ENCODE measurements at places on chromosomes 7 and 10. TPM values are rescaled to one million over a fixed set of nuclear protein-coding genes. Genes with fewer than 3 reads are reported as not detected.

- no peak for DNase-seq
Observed at GRCh38 chr7:83060218-83060617, 102.5 kb downstream of the PCLO start.

- DNase-seq = no peak
Observed at GRCh38 chr7:85634951-85635350, 448.1 kb upstream of the SEMA3D start.

DNA sequence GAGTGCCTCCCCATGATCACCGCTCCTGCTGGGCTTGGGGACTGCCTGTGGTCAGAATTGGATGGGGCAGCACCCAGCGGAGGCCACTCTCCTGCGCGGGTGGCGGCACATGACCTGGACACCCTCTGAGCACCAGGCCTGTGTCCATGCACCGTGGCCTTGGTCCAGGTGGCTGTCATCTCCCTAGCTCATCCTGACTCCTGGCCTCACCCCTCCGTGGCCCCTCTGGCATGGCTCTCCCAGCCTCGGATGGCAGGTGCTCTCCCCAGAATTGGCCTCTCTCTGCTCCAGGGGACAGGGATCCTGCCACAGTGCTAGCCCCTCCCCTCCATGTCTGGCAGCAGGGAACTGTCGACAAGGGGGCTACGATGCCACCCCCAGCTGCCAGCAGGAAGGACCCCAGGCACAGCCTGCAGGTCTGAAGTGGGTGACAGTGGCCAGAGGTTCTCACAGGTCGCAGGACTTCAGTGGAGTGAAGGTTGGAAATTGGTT is 37.2 kb upstream of the BTBD16 start:
- no peak for DNase-seq

DNA sequence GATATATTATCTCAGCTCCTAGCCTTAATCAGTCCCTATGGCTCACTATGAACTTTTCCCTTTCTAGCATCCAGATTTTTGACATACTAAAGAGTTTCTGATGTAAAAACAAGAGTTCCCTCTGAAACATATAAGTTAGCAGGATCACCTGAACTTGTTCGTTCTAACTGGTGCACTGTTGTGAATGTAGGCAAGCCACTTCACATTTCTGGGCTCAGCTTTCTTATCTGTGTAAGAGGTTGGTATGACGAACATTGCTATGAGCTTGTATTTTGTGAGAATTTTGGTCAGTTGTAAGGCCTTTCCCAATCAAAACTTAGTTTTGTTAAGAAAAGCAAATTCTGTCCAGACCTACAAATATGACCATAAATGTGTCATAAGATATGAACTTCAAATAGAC is 46.1 kb downstream of the MAGI2 start:
- peak; percentile 8 for DNase-seq

DNA sequence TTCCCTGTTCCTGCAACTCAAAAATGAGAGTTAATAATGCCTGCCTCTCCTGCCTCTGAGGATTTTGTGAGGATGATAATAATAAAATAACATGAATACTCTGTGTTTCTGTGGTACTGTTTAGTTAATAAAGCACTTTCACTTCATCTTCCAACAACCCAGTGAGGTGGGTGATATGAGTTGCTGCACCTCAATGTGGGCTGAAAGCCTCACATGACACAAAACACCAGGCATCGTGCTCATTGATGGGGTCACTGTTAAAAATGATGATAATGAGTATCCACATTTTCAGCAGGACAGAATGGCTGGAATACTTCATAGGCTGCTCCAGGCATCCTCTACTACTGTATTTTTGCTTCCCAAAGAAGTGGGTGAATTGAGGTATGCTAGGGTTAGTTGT is 222.8 kb upstream of the NRP1 start:
- no peak for DNase-seq

DNA sequence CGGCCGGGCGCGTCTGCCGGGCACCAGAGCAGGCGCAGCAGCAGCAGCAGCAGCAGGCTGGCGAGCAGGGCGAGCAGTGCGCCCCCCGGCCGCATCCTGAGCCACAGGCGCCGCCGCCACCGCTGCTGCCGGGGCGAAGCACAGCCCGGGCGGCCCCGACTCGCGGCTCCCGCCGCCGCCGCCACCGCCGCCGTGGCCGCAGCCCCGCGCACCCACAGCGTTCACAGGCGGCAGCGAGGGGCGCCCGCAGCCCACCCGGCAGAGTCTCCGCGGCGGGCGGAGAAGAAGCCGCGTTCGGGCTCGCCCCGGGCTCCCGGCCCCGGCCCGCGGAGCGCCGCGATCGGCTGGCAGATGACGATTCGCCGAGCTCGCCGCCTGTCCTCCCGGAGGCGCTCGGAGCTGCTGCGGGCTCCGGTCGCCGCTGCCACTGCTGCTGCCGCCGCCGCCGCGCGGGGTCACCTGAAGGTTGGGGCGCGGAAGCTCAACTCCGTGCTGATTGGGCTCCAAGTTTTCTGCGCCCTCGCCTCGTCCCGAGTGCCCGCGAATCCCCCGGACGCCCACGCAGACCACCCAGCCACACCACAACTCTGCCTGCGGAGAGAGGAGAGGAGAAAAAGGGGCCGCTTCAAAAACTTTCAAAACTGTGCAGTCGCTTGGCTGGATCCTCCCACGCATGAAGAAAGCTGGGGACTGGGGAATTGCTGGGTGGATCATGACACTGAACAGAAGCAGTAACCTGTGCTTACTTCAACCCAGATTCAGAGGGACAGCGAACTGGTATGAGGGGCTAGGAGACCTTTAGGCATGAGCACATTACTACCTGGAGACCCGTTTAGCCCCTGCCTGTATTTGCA is at the start of gene ST8SIA6:
TSS of gene ST8SIA6 (minus strand) at position 435 of the 854 bp plus-strand sequence. CDS start at position 95, 340 bp downstream.
- DNase-seq = peak; percentile 98

DNA sequence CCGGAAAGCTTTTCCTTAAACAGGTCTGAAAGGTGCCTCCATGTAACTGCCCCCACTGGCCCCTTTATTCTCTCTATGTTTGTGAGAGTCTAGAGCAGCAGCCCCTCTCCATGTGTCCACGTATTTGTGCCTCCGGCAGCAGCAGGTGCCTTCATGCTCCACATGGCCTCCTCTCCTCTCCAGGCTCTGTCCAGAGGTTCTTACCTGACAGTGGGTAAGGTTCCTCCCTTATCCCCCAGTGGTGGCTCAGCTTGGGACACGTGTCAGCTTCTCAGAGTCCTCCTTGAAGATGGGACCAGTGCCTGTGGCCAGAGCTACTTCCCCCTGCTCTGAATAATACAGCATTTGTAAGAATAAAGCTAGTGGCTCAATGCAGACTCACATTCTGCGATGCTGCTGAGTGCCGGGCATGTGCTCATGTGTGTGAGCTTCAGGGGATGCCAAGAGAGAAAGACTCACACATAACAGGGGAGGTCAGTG is 7.9 kb downstream of the CALML3 start:
- peak; percentile 83 for DNase-seq

DNA sequence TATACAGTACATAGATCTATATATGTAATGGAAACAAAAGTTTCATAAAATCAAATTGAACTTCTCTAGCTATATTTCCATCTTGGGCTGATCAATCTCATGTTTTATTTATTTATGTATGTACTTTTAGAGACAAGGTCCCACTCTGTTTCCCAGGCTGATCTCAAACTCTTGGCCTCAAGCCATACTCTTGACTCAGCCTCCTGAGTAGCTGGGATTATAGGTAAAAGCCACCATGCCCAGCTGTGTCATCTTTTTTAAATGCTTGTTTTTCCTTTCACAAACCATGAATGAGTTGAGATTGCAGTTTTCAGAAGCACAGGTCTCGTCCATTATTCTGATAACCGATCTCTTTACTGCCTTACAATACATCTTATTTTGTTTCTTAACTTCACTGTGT is 400.9 kb downstream of the KCNMA1 start:
- DNase-seq = peak; percentile 14

DNA sequence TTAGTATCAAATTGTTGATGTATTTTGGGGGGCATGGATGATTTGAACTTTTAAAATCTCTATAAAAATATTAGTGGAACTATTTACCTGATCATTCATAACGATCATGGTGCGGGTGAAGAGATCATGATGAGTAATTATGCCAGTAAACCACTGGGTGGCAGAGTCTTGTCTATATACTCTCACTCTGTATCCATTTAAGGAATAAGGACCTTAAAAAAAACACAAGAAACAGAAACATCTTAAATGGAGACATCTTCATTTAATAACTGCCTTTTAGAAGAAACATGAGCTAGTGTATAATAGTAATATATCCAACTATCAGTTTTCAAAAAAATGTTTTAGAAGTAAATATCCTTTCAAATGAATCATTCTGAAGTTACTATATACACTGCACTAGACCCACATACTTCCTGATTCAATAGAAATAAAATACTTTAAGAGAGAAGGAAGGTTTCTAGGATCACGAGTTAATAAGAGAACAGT is 84.0 kb downstream of the NRBF2 start:
- no peak for DNase-seq

- DNase-seq = no peak
Observed at GRCh38 chr7:37957221-37957970, 37.0 kb downstream of the EPDR1 start.

- peak; percentile 81 for DNase-seq
Observed at GRCh38 chr7:13794581-13794980, 194.9 kb downstream of the ETV1 start.

DNA sequence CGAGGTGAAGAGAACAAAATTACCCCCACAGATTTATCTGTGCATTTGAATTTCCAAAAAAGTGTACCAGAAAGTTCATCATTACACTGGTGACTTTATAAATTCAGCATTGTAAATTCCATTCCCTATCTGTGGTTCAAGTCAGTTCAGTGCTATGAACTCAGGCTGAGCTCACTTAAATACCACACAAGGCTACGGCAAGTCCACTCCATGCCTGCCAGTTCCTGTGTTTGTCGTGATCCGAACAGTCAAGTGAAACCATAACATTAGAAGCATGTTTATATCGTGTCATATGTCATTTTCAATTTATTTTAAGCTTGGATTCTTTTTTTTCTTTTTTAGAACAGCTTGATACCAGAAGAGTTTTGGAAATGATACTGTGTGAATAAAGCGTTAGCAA is 14.8 kb downstream of the MBL2 start:
- DNase-seq = no peak

DNA sequence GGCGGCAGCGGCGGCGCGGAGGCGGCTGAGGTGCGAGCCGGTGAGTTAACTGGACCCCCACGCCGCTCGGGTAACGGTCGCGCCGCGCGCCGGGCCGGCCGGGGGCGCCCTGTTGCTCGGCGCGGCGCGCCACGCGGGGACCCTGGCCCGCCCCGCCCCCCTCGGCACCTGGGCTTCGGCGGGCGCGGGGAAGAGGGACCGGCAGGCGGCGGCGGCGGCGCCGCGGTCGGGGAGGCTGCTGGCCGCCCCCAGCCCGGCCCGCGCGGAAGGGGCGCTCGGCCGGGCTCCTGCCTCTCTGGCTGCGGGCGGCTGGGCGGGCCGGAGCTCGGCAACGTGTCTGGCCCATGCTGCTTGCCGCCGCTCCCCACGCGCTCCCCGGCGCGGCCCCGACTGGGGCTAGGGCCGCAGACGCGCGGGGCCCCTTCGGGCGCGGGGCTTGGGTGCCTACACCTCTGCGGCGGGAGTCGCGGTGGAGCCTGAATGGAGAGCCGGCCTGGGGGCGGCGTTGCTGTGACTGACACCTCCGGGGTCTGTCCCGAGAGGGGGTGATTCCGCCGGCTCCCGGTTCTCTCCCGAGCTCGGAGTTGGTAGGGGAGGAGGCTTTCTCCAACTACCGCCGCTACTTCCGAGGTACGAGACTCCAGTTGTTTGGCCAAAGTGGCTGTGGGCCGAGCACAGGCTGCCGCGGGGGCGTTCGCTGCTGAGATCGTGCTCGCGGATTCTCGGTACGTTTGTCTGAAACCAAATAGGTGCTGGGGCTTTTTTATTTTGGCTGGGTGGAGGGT is 494 bp downstream of the PALS2 start:
- peak; percentile 96 for DNase-seq

- no peak for DNase-seq
Observed at GRCh38 chr10:9091530-9092093, 1037.1 kb downstream of the GATA3 start.

DNA sequence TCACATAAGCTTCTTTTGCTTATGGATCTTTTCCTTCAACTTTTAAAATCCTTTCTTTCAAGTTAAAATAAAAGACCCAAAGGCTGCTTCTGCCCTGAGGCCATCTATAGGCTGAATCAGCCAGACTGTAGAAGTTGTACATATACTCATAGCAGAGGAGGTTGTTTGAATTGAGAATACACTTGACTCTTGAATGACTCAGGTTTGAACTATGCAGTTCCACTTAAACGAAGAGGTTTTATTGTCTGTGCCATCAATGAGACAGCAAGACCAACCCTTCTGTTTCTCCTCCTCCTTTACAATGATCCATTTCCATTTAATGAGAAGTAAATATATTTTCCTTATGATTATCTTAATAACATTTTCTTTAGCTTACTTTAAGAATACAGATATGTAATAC is 5.8 kb downstream of the ZNF365 start:
- DNase-seq = peak; percentile 64

- DNase-seq = no peak
Observed at GRCh38 chr10:98340261-98340939, 72.4 kb upstream of the LOXL4 start.

GRCh38 chr7:108248418-108248817 is 118.3 kb upstream of the LAMB4 start:
- DNase-seq = no peak

GRCh38 chr10:118729641-118730258 is 25.0 kb downstream of the CACUL1 start:
- DNase-seq = no peak

DNA sequence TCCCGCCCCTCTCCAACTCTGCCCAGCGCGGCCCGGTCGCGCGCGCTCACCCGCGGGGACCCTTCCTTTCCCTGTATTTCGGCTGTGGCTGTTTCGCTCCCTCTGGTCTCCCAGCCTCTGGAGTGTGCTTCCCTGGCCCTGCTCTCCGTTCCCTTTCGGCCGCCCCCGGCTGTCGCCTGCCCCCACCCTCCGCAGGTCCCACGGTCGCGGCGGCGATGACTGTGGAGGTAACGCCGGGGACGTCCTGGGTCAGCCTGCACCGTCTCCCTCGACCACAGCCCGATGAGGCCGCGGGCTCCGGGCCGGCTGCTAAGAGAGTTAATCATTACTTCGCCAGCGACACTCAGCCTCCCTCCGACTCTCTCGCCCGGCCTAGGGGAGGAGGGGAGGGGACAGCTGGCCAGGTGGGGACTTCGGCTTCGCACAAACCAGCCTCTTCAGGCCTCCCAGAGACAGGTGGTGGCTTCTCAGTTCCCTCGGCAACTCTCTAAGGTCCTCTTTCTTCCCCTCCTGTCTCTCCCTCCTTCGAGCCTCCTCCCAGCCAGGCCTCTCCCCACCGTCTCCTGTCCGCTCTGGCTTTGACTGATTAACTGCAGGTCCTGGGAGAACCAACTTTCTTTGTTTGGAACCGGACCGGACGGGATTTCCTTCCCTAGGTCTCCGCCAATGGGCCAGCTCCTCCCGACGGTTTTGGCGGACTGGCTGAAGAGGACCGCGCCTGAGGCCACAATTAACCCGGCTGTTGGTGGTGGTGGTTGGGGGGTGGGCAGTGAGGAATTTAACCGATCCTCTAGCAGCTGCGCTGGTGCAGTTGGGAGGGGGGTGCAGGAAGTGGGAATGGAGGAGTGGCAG is 5.6 kb upstream of the PAX2 start:
- DNase-seq = peak; percentile 85

Gene MYH16
- under 0.01 TPM for total RNA-seq

Gene SUN3
- not detected for total RNA-seq

Gene HOXA13
- total RNA-seq = 8.0 TPM

Gene EVX1
- total RNA-seq = not detected

Gene IDI2
- total RNA-seq = not detected

Gene PTPN12
- 80.7 TPM for total RNA-seq

Gene PAXIP1
- total RNA-seq = 10.5 TPM

Gene PLEKHS1
- total RNA-seq = not detected

Gene HECW1
- total RNA-seq = 2.9 TPM

Gene ELFN1
- 12.7 TPM for total RNA-seq

Gene TEX47
- total RNA-seq = not detected

Gene PNLIP
- total RNA-seq = not detected

Gene MMP21
- not detected for total RNA-seq

Gene ACHE
- total RNA-seq = under 0.01 TPM

Gene ZDHHC16
- 45.1 TPM for total RNA-seq

Gene CPXM2
- total RNA-seq = 0.36 TPM

All from osteoblast (primary cell).